Activated naive CD4-positive, alpha-beta T cell treated with anti-CD3 and anti-CD28 coated beads for 36 hours (primary cell): ENCODE measurements at places on chromosomes 1 and 21. TPM values are rescaled to one million over a fixed set of nuclear protein-coding genes. Genes with fewer than 3 reads are reported as not detected.

DNA sequence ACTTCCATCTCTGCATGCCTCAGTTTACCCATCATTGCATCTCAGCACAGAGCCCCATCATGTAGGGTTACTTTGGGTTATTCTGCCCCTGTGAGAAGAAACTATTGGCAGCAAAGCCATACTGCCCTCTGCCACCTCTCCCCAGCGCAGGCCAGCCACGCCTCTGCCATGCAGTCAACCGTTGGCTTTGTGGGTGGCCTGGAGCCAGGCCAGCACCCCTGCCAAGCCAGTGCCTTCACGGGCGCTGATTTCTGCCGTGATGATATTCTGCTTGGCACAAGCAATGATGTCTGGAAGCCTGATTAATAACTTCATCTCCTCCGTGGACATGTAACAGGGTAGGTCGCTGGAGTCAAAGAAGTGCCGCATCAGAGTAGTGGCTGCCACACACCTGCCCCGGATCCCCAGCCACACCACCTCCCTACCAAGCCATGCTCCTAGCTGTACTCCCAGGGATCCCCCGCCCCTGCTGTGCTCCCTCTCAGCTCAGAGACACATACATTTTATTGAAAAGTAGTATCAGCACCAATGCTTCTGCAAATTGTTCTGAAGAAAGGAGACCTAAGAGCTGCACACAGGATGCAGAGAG is 15.0 kb upstream of the CEP85 start:
- no peak overlapping the region for H3K27ac ChIP-seq
- no peaks in the 10 kb centered on the region for H3K27me3 ChIP-seq
- H3K4me1 ChIP-seq = no peaks in the 10 kb centered on the region
- no peak overlapping the region for H3K4me3 ChIP-seq

- H3K4me3 ChIP-seq = no peak overlapping the region
- no peak overlapping the region for H3K27ac ChIP-seq
- H3K27me3 ChIP-seq = no peaks in the 10 kb centered on the region
- no peaks in the 10 kb centered on the region for H3K36me3 ChIP-seq
- DNase-seq = peak; percentile 33
These were observed 64.8 kb downstream of the SLX9 start for GRCh38 chr21:45004481-45005247.

Gene ADCY10
- not detected for total RNA-seq

DNA sequence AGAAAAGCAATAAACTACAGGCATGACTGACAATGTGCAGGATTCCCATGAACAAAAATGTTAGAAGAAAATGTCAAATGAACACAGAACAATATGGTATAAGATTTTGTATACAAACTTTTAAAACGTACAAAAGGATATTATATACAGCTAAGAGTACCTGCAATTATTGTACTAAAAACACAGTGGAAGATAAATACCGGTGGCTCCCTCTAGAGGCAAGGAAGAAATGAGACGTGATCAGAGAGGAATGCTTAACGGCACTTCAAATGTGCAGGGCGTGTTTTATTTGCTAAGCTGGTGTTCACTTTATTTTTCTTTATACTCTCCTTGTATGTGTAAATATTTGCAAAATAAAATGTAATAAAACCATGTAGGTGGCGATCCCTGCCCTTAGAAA is 191.8 kb upstream of the SAMSN1 start:
- H3K4me1 ChIP-seq = peaks cover 31% of the 10 kb centered on the region
- H3K4me3 ChIP-seq = no peak overlapping the region
- no peaks in the 10 kb centered on the region for H3K27me3 ChIP-seq

GRCh38 chr1:85612704-85613361 is 32.3 kb downstream of the CCN1 start:
- DNase-seq = no peak
- H3K36me3 ChIP-seq = peaks cover 8% of the 10 kb centered on the region
- no peak overlapping the region for H3K4me3 ChIP-seq
- no peak overlapping the region for H3K27ac ChIP-seq
- no peaks in the 10 kb centered on the region for H3K4me1 ChIP-seq

Gene MATN1
- 0.37 TPM for total RNA-seq

Gene NCMAP
- total RNA-seq = 0.20 TPM

DNA sequence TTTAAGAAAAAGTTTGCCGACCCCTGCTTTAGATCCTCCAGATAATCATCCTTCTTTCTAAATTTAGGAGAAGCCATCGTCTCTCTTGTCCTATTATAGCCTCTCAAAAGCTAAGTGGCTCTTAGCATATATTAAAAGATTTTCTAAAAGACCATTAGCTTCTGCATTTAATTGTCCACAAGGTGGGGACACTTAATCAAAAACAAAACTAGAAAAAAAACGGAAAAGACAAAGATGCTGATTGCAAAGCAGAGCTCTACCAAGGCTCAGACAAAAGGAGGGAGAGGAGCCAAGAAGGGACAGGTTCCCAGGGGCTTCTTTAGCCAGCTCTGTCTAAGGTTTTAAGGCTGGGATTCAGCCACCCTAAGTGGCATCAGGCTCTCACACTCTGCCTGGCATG is 128.3 kb upstream of the HMGB4 start:
- no peak overlapping the region for H3K27ac ChIP-seq
- no peaks in the 10 kb centered on the region for H3K36me3 ChIP-seq
- no peak for DNase-seq

DNA sequence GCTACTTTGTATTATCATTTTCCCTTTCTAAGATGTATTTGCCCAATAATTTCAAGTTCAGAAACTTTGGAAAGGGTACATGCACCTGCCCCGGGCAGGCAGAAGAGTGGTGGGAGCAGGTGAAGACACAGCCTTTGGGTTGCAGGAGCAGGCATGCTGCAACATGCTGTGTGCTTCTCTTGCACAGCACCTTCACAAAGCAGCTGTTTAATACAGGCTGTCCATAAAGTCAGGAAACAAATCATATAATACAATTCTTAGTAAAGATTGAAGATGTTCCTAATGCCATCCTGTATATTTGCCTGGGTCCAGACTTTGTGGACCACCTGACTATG is 182.9 kb downstream of the ZNF281 start:
- peaks cover 17% of the 10 kb centered on the region for H3K4me1 ChIP-seq
- no peaks in the 10 kb centered on the region for H3K36me3 ChIP-seq
- peaks cover 4% of the 10 kb centered on the region for H3K27me3 ChIP-seq
- H3K27ac ChIP-seq = peak overlapping the region; percentile 64

Gene INKA2
- 3.2 TPM for total RNA-seq

Gene KCNK1
- 0.21 TPM for total RNA-seq
